ELF-1 (cell line): ENCODE measurements at places on chromosomes 1 and 21.
A peak's percentile ranks its signal among the peaks of the same experiment; 100 is the strongest.

- DNase-seq, result no peak
These were observed 43.1 kb upstream of the PTPRC start for GRCh38 chr1:198595765-198596164.

DNA sequence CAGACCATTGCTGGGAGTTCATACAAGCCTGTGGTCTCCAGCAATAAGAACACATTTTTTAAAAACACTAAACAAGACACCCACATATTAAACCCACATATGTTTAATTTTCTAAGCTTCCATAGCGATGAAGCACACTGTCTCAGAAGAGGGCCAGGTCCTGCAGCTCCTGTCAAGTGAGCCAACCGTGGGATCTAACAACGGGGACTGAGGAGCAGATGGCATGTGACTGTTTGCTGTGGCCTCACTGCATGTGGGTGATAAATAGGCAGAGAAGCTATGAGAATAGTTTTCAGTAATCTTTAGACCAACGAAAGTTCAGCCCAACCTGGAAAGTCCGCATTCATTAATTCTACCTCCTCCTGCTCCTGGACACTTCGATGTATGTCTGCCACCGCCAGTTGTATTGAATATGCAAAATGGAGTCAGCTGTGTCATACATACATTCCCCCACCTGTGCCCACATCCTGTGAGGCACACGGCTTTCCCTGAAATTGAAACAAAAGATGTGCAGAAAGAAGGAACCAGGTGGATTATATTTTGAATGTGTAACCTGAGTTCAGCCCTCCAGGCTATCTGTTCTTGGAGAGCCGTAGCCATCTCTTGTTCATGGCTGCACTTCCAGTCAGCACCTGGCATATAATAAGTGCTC, 88.2 kb downstream of the MIS18A start:
- no peak for DNase-seq

DNA sequence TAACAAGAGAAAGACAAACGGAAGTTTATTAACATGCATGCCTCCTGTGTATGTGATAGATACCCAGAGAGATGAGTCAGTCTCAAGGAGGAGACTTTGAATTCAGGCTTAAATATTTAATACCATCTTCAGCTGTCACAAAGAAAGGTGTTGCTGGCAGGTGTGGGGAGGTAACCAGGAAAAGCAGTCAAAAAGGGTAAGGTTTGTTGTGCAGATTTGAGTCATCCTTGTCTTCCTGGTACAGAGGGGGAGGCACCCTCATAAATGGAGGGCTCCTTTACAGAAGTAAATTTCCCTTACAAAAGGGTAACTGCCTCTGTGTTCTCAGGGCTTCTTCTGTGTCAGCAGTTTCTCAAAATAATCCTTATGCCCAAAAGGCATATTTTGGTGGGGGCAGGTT, 75.2 kb upstream of the B3GALT5 start:
- DNase-seq, result peak; percentile 43

GRCh38 chr1:93223023-93223675, 42.6 kb downstream of the CCDC18 start:
- DNase-seq, result no peak

GRCh38 chr1:25472471-25472870, 41.8 kb downstream of the MACO1 start:
- DNase-seq, result no peak

- DNase-seq, result no peak
These were observed 118.6 kb downstream of the LRIG2 start for GRCh38 chr1:113191579-113192076.

DNA sequence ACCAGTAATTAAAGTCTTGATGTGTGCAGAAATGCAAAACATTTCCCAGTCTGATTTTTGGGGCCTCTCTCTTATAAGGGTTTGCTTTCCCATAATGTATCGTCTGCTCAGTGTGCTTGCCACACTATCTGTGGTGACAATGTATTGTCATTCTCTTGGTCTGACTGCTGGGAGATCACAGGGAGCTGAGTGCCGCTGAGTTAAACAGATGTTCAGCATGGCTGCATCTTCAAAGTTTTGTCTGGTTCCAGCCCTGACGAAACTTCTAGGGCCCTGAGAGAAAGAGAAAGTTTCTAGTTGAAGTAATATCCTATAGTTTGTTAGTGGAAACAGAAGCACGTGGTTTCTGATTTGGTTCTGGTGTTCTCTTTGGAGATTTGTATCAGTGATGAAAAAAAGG, 42.6 kb downstream of the DNM3 start:
- no peak for DNase-seq

DNA sequence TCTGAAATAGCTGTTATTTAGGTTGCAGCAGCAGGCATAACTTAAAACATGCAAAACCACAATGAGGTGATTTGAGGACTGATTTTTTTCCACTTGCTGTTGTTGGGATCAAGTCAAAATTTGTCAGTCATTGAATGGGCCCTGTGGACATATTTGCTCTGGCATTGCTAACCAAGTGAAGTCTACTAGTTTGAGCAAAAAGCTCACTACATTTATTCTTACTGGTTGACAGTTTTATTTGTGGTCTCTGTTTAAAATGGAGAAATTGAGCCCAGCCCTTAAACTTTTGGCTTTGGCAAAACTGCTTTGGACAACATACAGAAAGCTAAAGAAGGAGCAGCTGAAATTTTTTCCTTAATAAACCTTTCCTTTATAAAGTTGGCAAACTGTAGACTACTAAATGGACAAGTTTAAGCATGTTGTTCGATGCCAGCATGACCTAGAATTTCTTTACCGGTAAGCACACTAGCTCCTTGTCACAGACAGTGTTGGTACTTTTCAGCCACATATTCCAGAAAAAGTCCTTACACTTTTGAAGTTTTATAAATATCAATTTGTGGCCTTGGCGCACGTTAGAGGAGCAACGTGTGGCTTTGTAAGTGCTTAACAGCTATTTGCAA, 234.6 kb downstream of the USP25 start:
- no peak for DNase-seq

GRCh38 chr1:193222056-193222615, 35.7 kb upstream of the B3GALT2 start:
- DNase-seq, result no peak

- DNase-seq, result no peak
These were observed 246.1 kb downstream of the FMN2 start for GRCh38 chr1:240337781-240338180.

GRCh38 chr1:167489571-167490340, 28.6 kb downstream of the CD247 start:
- DNase-seq, result peak; percentile 80

- no peak for DNase-seq
These were observed 37.9 kb upstream of the BMP8B start for GRCh38 chr1:39826583-39826982.

DNA sequence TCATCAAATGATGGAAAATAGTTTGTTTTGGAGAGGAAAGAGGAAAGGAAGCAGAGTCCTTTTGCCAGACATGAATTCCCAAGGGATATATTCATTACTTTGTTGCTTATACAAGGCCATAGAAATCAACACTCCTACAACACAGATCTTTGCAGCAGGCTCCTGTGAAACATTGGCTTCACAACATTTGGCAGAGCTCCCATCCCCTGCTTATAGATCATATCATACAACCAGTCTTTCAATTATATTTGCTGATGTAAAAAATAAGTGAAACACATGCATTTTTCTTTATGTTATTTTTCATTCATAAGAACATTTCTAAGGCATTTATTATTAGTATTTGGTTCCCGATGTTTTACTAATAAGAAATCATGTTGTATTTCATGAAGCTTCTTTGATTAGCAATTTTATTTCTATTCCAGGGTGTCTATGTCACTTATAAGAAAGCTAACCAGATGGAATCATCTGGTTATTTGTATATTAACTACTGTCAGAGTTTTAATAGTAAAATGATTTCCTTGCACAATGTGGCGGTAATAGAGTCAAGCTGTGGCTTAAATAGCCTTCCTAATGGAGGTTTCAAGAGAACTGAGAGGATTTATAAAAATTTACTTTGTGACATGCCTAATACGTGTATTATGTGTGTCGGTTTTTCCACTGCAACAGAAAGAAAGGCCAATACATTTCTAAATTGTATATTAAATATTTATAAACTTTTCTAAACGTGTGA, 470.3 kb upstream of the NCAM2 start:
- DNase-seq, result no peak

- no peak for DNase-seq
These were observed 30.9 kb upstream of the ID3 start for GRCh38 chr1:23590058-23590783.

- DNase-seq, result no peak
These were observed 27.3 kb downstream of the CCN1 start for GRCh38 chr1:85607921-85608265.

- peak; percentile 85 for DNase-seq
These were observed 2.7 kb downstream of the DENND2D start for GRCh38 chr1:111197598-111198284.

GRCh38 chr21:45768011-45768739, 124.7 kb downstream of the PCBP3 start:
- no peak for DNase-seq

GRCh38 chr1:201610858-201611257, 71.9 kb downstream of the NAV1 start:
- no peak for DNase-seq

- DNase-seq, result no peak
These were observed 5.8 kb downstream of the VASH2 start for GRCh38 chr1:212955961-212956620.

GRCh38 chr1:12371053-12371452, 141.2 kb downstream of the VPS13D start:
- DNase-seq, result no peak

- peak; percentile 86 for DNase-seq
These were observed 46.5 kb upstream of the TENT5B start for GRCh38 chr1:27058966-27059669.

- DNase-seq, result no peak
These were observed 494.2 kb downstream of the NEGR1 start for GRCh38 chr1:71788113-71788512.

GRCh38 chr1:63413394-63413793, 46.0 kb downstream of the ALG6 start:
- no peak for DNase-seq

DNA sequence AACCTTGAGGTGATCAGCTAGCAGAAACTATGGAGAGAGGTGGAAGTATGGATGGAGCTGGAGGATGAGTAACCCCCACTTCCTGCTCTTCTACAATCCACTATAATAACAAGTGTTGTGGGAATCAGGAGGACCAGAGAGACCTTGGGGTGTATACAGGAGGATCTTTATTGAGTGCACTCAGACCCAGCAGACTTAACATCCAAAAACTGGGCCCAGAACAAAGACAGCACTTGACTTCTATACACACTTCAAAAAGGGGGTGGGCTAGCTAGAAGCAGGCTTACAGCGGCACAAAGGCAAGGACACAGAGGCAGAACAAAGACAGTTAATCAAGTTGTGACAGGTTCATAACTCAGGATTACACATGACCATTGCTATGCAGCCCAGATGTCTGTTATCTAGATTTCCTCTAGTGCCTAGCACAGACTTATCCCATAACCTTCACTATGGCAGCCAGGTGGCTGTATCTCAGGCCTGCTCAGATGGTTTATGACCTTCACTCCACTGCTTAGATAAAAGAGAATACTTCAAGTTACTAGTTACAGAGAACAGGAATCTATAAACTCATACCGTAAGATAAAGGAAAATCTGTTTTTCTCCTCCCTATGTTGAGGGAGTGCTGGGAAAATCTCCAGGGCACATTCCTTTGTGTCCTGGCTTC, 36.1 kb upstream of the PADI2 start:
- DNase-seq, result peak; percentile 53

DNA sequence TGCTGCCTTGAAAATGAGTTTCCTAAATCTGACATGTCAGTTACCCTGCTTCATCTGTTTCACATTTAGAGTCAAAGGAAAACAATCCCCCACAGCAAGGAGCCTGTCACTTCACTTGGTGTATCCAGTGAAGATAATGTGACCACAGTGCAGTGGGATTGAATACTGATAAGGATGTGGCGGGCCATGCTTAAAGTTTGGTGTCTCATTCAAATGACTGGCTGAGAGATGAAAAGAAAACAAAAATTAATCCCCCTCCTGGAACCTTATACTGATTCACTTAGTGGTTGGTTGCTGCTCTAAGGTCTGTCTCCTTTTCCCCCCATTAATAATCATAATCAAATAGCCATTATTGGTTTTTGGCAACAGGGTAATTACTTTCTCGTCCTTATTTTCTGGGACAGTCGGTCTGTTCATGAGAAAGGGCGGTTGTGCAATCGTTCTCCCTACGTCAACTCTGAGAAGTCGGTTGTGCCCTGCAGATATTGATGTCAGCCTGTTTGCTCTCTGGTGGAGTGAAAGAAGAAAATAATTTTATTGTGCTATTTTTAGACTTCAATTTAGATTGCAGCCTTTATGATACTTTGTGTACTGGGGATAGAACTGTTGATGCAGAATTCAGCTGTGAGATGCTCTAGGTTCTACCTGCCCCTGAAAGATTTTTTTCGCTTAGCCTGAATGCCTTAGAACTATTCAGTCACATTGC, 360.2 kb downstream of the DISC1 start:
- no peak for DNase-seq

DNA sequence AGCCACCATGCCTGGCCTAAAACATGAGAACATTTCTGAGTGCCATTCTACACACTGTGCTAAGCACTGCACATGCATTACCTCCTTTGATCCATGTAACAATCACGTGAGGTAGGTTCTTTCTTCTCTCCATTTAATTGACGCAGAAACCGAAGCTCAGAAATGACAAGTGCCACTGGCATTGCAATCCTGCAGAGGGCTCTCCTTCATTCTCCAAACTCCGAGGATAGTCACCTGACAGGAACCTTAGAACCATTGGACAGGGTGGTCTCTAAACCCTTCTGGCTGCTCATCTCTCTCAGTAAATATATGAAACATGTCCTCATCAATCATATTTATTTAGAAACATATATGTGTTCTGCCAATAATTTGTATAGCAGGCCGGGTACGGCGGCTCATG, 167.1 kb upstream of the JUN start:
- no peak for DNase-seq

- DNase-seq, result no peak
These were observed 433.4 kb upstream of the CAMK1G start for GRCh38 chr1:209150114-209150513.

DNA sequence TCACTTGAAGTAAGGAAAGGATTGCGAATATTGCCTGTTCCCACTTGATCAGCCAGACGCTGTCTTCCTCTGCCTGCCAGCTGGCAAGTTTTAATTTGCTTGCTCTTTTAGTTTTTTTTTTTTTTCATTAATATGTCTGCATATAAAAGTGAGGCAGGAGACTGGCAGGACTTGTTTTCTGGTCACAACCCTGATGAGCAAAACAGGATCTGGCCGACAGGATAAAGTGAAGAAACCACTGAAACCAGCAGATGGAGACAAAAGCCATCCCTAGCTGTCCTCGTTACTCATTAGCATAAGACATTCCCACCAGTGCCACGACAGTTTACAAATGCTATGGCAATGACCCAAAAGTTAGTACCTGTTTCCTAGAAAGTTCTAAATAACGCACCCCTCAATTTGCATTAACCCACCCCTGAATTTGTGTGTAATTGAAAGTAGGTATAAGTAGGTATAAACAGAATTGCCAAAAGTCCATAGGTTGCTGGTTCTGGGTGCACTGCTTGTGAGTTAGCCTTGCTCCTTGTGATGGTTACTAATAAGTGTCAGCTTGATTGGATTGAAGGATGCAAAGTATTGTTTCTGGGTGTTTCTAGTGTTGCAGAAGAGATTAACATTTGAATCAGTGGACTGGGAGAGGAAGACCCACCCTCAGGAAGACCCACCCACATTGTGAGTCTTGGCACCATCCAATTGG, 60.8 kb downstream of the ZNF684 start:
- peak; percentile 24 for DNase-seq

- DNase-seq, result peak; percentile 82
These were observed 1.9 kb upstream of the GNAI3 start for GRCh38 chr1:109546311-109547109.

GRCh38 chr1:110726755-110727154, 52.0 kb upstream of the KCNA3 start:
- DNase-seq, result no peak
